ENCODE measurements at places on chromosomes 16 and 17.

- no peak for DNase-seq
Observed at GRCh38 chr17:48711128-48711527, 11.2 kb downstream of the PRAC1 start.

- DNase-seq = no peak
Observed at GRCh38 chr16:52709306-52709705, 162.4 kb upstream of the TOX3 start.

- DNase-seq = peak; percentile 81
Observed at GRCh38 chr16:88634141-88634993, 4.0 kb upstream of the IL17C start.

DNA sequence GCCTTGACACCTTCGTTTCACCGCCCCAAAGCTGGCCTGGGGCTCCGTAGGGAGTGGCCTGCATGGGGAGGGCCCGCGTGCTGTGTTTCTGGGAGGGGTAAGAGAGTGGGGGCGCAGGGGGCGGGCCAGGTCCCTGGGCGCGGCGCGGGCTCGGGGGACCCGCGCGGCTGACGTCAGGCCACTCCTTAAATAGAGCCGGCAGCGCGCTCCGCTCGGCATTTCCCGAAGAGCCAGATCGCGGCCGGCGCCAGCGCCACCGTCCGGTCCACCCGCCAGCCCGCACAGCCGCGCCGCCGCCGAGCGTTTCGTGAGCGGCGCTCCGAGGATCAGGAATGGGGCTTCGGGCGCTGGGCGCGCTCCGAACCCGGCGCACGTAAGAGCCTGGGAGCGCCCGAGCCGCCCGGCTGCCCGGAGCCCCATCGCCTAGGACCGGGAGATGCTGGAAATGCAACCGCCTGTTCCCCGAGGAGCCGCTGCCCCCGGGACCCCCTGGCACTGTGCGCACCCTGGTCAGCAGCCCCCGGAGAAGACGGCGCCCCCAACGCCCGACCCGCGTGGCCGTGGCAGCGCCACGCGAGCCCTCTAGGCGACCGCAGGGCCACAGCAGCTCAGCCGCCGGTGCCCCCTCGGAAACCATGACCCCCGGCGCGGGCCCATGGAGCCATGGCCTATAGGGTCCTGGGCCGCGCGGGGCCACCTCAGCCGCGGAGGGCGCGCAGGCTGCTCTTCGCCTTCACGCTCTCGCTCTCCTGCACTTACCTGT, at the start of gene HS3ST2:
Gene HS3ST2 (plus strand): TSS at position 215 of the 763 bp plus-strand sequence. CDS start 449 bp downstream, at position 664.
- no peak for DNase-seq

GRCh38 chr16:86248310-86248905, 261.9 kb upstream of the FOXF1 start:
- DNase-seq = no peak

- DNase-seq = no peak
Observed at GRCh38 chr17:21525464-21526130, 149.4 kb downstream of the KCNJ12 start.

DNA sequence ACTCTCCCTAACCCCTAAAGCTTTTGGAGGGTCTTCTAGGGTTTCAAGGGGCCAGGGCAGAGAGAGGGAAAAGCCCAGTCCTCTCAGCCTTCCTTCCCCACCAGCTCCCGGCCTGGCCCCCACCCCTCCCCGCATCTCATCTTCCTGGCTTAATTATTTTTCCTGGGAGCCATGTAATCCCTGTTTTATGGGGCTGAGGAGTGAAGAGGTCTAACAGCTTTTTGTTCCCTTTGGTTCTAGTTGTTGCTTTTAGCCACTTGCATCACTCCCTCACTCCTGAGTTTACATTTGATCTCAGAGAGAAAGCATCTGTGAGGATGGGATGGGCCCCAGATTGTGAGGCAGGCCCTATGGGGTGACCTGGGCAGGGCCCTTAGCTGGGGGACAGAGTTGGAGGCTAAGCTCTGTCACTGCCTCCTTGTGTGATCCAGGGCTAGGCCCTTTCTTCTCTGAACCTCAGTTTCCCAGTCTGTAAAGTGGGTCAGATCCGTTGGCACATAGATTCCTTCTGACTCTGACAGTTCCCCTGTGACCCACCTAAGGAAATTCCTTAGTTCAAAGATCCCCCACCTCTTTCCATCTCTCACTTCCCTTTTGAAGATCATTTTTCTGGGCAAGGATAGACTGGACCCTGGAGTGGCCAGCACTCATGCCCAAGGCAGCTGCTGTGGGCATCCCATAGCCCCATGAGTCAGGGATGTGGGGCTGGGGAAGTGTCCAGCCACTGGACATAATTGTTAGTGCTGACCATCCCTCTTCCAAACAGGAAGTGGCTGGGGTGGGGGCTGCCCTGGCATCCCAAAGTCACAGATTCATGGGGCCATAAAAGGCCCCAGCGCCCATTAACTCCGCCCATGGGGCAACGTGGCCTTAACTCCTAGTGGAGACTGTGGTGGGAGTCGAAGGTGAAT, 20.1 kb downstream of the UNC119 start:
- DNase-seq = no peak

- DNase-seq = no peak
Observed at GRCh38 chr16:1299868-1300203, 9.6 kb upstream of the UBE2I start.

- DNase-seq = no peak
Observed at GRCh38 chr16:46871597-46871996, 12.6 kb upstream of the GPT2 start.

DNA sequence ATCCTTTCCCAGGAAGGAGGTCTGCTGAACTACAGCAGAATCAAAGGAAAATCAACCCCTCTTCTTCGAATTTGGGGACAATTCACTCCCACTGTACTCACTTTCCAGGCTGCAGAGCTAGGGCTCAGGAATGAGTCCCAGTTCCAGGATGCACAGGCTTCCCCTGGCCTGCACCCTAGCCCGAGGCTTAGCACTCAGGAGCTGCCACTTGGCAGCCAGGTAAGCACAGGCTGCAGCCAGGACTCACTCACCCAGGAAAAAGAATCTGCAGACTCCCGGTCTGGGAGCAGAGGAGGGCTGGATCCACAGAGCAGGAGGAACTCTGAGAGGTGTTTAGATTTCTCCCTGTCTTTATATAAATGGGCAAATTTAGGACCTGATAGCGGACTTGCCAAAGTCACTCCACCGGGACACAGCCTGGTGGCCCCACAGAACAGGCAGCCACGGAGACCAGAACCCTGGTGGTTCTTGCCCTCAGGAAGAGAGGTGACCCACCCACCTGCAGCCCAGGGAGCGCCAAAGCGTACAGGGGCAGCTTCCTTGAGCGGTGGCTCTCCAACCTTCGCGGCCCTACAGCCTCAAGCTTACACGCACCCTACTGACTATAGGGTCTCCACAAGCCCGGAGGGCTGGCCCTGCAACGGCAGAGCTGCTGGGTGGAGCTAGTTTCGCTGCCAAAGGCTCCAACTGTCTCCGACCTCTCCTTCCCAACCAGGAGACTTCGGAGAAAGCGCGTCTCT, 4.8 kb downstream of the CBLN1 start:
- no peak for DNase-seq

- DNase-seq = no peak
Observed at GRCh38 chr16:53726625-53727024, 22.7 kb downstream of the FTO start.

- no peak for DNase-seq
Observed at GRCh38 chr16:795580-796229, 4.8 kb downstream of the GNG13 start.

DNA sequence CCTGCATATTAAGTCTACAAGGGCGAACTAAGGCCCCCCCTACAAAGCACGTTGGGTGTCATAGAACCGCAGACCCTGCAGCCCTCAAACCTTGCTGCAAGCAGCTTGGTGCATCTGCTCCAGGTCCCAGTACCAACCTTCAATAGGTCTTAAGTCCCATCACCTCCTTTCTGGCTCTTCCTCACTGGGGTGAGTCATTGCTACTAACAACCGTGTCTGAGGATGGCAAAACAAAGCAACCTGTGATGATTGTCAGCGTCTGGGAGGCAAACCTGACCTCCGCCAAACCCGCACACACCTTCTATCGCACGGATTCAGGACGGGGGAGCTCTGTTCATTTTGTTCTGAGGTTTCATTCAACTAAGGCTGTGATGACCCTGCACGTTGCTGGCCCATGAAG, 138.9 kb downstream of the SLC39A11 start:
- no peak for DNase-seq

- DNase-seq = no peak
Observed at GRCh38 chr17:68954146-68954896, 871 bp downstream of the ABCA8 start.

- DNase-seq = no peak
Observed at GRCh38 chr17:14067347-14067746, 2.0 kb upstream of the COX10 start.

- no peak for DNase-seq
Observed at GRCh38 chr16:50821586-50821985, 79.7 kb downstream of the CYLD start.

DNA sequence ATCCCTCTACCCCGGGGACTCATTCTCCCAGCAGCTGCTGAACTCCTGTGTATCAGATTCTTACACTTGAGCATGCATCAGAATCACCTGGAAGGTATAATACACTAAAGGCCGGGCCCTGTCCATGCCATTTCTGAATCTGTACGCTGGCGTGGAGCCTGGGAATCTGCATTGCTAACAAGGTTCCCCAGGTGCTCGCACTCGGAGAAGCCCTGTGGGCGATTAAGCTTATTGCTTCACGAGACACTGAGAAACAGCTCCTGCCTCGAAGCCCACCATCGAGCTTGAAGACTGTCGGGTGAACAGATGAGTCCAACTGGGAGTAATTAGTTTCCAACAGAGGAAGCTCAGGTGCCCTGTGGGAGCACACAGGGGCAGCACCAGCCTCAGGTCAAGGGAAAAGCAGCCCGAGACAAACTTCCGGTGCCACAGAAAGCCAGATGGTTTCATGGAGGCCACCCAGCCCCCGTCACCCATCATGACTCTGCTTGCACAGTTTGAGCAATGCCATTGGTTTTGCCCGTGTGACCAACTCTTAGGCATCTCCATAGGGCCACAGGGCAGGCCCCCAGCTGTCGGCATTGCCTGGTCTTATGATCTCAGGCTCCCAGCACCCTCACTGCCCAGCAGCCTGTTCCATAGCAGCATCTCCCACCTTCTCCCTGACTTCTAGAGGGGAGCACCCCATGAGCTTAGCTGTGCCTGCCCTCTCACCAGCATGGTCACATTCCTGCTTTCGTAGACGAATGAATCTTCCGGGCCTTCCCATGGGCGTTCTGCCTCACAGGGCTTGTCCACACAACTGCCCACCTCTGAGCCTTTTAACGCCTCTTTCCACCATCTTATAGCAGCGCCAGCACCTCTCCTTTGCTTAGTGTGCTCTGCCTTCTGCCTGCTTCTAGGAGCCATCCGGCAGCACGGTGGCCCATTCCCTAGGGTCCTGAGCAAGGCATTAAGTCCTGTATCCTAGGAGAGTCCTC, 10.9 kb downstream of the CTRB2 start:
- no peak for DNase-seq

DNA sequence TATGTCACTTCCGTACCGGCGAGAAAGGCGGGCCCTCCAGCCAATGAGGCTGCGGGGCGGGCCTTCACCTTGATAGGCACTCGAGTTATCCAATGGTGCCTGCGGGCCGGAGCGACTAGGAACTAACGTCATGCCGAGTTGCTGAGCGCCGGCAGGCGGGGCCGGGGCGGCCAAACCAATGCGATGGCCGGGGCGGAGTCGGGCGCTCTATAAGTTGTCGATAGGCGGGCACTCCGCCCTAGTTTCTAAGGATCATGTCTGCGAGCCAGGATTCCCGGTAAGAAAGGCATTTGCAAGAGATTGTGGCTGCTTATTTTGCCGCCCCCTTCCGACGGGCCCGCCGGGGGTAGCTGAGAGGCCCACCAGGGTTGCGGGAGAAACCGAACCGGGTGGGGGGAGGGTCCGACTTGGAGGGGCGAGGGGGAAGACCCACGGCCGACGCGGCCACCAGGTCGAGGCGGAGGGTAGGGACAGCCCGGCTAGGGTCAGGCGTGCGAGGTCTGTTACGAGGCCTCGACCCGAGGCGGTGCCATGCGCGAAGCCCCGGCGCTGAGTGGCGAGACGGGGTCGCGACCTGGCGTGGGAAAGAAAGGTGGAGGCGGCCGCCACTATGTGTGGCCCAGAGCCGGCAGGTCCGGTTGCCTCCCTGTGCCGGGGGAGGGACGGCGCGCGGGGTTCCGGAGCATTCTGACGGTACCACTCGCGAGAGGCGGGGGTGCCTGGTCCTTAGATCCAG, 6.7 kb upstream of the CD68 start:
- peak; percentile 100 for DNase-seq

- DNase-seq = peak; percentile 50
Observed at GRCh38 chr17:32495359-32496231, 8.8 kb downstream of the CDK5R1 start.

DNA sequence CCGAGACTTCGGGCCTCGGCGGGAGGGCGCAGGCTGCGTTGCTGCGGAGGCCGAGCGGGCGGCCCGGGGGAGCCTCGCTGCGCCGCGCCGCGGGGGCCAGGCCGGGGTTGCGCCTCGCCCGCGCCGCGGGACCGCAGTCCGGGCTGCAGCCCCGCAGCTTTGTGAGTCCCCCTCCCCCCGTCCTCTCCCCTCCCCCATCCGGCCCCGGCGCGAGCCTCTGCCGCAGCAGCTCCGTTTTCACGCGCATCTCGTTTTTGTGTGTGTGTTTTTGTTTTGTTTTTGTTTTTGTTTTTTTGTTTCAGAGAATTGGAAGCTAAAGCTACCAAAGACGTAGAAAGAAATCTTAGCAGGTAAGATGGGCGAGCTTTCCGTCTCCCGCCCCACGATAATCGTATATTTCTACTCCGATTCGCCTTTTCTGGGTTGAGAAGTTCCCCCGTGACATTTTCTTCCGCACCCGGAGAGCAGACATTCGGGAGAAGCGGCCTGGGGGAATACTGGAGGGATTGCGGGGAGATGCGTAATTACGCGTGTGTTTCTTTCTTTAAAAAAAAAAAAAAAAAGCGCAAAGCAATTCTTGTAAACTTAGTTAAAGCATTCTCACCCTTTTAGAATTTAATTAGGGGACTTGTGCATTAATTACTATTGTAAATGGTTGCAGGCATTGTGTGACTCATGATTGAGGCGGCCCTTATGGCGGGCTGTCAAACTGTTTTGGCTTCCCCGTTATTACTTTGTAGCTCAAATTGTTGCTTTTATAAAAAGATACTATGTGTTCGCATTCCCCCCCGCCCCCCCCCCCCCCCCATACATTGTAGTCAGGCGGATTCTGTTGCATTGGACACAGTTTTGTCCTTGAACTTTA, 732 bp downstream of the TNRC6A start:
- no peak for DNase-seq

DNA sequence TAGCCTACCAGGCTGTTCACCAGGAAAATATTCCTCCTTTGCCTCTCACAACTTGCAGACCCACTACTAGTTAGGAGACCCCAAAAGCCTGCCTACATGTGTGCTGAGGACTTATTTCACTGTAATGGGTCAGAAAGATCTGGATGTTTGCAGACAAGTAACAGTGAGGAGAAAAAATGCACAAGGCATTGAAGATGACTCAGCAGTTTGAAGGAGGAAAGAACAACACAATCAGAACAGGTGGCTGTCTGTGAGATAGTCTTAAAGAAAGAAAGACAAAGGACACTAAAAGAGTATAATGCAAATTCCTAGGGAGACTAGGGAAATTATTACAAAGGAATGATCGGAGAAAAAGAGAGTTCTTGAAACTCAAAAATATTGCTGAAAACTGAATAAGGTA, 69.0 kb downstream of the ANKFN1 start:
- no peak for DNase-seq

Measured in activated naive CD8-positive, alpha-beta T cell treated with anti-CD3 and anti-CD28 coated beads, Interleukin-2, amount 10 ng/mL, durations not matched to agents 7 days and 5 days (primary cell).